ENCODE measurements at places on chromosomes 4 and X. TPM values are rescaled to one million over a fixed set of nuclear protein-coding genes. Genes with fewer than 3 reads are reported as not detected.

Gene PRAF2
- 23.0 TPM for polyA plus RNA-seq

Gene CFP
- polyA plus RNA-seq = 6.2 TPM

- DNase-seq = no peak
Measured at GRCh38 chrX:120361764-120362305, at the start of gene ATP1B4. Gene ATP1B4 (plus strand): TSS chrX:120362089. CDS start chrX:120362169, 80 bp downstream.

- no peak for DNase-seq
Measured at GRCh38 chrX:123199338-123199737, 15.3 kb downstream of the GRIA3 start.

Gene SOX3
- not detected for polyA plus RNA-seq

Gene KDR
- 36.1 TPM for polyA plus RNA-seq

GRCh38 chrX:151687635-151688034, 7.6 kb upstream of the PRRG3 start:
- no peak for DNase-seq

- no peak for DNase-seq
Measured at GRCh38 chrX:45295259-45295986, 94.7 kb upstream of the DIPK2B start.

GRCh38 chr4:2961811-2962441, 1.3 kb downstream of the NOP14 start:
- no peak for DNase-seq

- no peak for DNase-seq
Measured at GRCh38 chr4:93912146-93912545, 83.6 kb downstream of the ATOH1 start.
